SJCRH30 (cell line): ENCODE measurements at places on chromosomes 1 and 21. TPM values are rescaled to one million over a fixed set of nuclear protein-coding genes. Genes with fewer than 3 reads are reported as not detected.
A peak's percentile ranks its signal among the peaks of the same experiment; 100 is the strongest.

Gene DDAH1
- 80.3 and 80.9 TPM in 2 replicates for total RNA-seq

- no peak overlapping the region for H3K4me3 ChIP-seq
- H3K27ac ChIP-seq, result no peak overlapping the region
- no peak for DNase-seq
- H3K4me1 ChIP-seq, result no peaks in the 10 kb centered on the region
Observed at GRCh38 chr1:205601205-205601604, 30.6 kb downstream of the ELK4 start.

Gene GBP6
- total RNA-seq, result not detected in 2 replicates

Gene ATP1A4
- not detected in 2 replicates for total RNA-seq

- no peak overlapping the region for H3K4me3 ChIP-seq
- no peaks in the 10 kb centered on the region for H3K36me3 ChIP-seq
- no peaks in the 10 kb centered on the region for H3K27me3 ChIP-seq
- DNase-seq, result no peak
- no peaks in the 10 kb centered on the region for H3K4me1 ChIP-seq
Observed at GRCh38 chr1:157829711-157830110, 9.8 kb upstream of the FCRL1 start.

GRCh38 chr1:161131523-161132409 lies 701 bp downstream of the DEDD start:
- H3K4me3 ChIP-seq, result peak overlapping the region; percentile 73
- peaks cover 32% of the 10 kb centered on the region for H3K4me1 ChIP-seq
- H3K27me3 ChIP-seq, result no peaks in the 10 kb centered on the region
- H3K36me3 ChIP-seq, result 0 out of 2 replicates have a peak, but pooled peaks cover 2% of the 10 kb centered on the region

- H3K36me3 ChIP-seq, result no peaks in the 10 kb centered on the region
- no peak overlapping the region for H3K27ac ChIP-seq
- H3K4me1 ChIP-seq, result peaks cover 18% of the 10 kb centered on the region
- peaks cover 7% of the 10 kb centered on the region; the same call in 1 of the 2 replicates for H3K27me3 ChIP-seq
- no peak for DNase-seq
Observed at GRCh38 chr1:48000883-48001282, 3.7 kb upstream of the TRABD2B start.

Gene MARK1
- 8.7 and 8.8 TPM in 2 replicates for total RNA-seq

GRCh38 chr1:157671895-157672294 lies 28.7 kb downstream of the FCRL3 start:
- no peaks in the 10 kb centered on the region for H3K27me3 ChIP-seq
- H3K27ac ChIP-seq, result no peak overlapping the region
- DNase-seq, result no peak
- H3K36me3 ChIP-seq, result no peaks in the 10 kb centered on the region
- H3K4me3 ChIP-seq, result no peak overlapping the region
- H3K4me1 ChIP-seq, result no peaks in the 10 kb centered on the region

Gene TIAM1
- total RNA-seq, result 6.0 and 9.5 TPM in 2 replicates

Gene PLA2G4A
- not detected in 2 replicates for total RNA-seq

DNA sequence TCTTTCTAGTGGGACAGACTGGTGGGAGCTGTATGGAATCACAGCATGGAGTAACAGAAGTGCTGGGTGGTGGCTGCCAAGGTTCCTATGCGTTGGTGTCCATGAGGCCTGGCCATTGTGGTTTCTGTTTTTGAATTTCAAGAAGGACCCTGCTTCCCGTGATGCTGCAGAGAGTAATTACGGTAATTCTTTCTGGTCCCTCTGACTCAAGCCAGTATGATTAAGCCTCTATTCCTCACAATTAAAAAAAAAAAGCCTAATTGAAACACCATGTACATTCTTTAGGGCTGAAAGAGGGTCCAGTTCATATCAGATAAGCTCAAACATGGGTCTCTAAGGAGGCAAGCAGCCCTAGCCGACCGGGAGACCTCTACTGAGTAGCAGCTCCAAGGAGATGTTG lies 10.5 kb upstream of the C1orf21 start:
- no peak overlapping the region for H3K27ac ChIP-seq
- H3K4me1 ChIP-seq, result no peaks in the 10 kb centered on the region
- H3K27me3 ChIP-seq, result no peaks in the 10 kb centered on the region
- H3K4me3 ChIP-seq, result no peak overlapping the region

- H3K4me1 ChIP-seq, result no peaks in the 10 kb centered on the region
- H3K27ac ChIP-seq, result no peak overlapping the region
- no peaks in the 10 kb centered on the region for H3K27me3 ChIP-seq
- H3K4me3 ChIP-seq, result no peak overlapping the region
- DNase-seq, result no peak
Observed at GRCh38 chr1:103547840-103548239, 22.3 kb downstream of the RNPC3 start.

Gene EPHA2
- total RNA-seq, result 55.0 and 57.3 TPM in 2 replicates

DNA sequence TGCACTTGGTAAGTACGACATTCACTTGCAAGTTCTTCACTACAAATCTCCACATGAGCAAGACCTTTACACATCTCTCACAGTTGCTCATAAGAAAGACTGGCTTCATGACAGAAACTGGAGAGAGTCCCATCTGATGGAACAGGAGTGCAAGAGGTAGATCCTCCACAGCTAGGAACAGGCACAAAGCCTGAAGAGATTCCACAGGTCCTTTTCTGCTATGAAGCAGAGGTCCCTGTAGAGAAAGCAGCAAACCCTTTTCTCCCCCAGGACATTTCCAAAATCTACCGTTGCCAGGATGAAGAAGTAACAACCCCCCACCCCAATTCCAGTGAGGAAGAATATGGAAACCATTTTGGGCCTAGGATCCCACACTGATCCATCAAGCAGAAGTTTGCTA lies 47.3 kb downstream of the EIF4G3 start:
- DNase-seq, result no peak
- H3K27ac ChIP-seq, result no peak overlapping the region
- no peaks in the 10 kb centered on the region for H3K27me3 ChIP-seq
- peaks cover 26% of the 10 kb centered on the region for H3K36me3 ChIP-seq
- H3K4me1 ChIP-seq, result no peaks in the 10 kb centered on the region
